ENCODE measurements at places on chromosomes 5 and 9.

- no peak for DNase-seq
Observed at GRCh38 chr5:59157068-59157467, 574.2 kb downstream of the RAB3C start.

DNA sequence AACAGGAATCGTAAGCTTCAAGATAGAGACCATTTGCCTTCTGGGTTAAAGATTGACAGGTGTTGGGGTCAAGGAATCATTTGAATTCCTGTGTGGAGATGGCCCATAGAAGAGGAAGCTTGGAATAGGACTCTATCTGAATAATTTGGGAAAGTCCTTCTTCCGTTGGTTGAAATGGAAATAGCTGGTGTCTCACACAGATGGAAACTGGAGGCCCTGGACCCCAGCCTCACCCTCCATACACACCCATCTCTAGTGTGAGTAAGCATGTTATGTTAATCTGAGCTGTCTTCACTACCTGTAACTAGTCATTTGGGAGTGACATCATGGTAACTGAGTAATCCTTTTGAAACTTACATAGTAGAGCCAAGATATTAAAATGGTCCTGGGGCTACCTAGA is 184.4 kb downstream of the CD180 start:
- no peak for DNase-seq

DNA sequence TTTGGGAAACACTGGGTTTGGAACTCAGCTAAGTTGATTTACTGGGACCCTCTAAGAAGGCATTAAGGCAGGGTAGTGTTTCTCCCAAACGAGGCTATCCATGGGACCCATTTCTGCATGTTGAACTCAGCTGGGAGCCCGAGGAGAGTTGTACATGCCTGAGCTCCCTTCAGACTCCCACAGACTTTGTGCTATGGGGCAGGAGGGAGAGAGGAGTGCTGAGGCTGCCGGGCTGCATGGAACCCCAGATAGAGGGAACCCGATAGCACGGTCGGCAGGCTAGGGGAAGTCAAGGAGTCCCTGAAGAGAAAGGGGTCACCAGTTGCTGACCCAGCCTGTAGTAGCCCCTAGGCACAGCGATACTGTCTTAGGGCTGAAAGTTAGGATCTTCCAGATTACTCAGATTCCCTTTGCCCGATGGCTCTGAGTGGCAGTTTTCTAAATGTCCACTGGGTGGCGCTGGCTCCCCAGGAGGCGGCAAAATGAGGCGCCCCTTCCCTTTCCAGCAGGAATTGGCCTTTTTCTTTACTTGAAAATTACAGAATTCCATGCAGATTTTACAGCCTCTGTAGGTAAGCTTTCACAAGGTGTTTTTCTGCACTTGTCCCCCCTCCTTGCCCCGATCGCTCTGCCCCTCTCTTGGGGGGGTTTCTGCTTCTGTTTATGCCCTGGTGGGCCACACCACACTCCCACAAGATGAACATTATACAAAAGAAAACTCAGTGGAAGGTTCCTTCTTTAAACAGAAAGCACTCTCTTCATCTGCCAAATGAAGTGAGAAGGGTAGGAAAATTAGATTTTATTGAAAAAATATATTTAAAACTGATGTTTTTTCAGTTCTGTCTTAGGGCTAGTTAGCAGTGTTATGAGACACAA is 17.8 kb downstream of the NANS start:
- peak; percentile 76 for DNase-seq

DNA sequence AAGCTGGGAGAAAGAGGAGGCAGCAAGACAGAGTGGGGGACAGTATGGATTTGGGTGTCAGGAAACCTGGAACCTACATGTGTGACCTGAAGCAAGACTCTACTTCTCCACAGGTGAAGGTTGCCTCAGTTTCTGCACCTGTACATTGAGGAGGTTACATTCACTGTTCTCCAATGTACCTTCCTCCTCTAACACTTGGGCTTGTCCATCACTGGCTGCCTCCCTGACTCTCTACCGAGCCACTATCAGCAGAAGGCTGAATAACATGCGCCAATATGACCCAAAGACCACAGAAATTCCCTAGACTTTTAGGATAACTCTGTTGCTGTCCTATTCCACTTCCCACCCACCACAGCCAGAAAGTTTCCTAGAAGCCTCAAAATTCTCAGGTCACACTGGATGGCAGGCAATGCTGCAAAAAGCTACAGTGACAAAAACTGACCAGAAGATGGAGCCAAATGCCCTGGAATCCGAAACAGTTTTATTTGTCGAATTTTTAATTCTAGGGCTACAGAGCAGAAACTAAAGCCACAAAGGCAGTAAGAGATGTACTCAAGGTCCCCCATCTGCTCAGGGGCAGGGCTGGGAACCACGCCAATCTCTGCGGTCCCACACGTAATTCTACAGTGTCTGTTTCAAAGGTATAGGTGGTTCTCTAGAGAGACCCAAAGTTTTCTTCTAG is 64.4 kb downstream of the FAM114A2 start:
- DNase-seq, result peak; percentile 45

DNA sequence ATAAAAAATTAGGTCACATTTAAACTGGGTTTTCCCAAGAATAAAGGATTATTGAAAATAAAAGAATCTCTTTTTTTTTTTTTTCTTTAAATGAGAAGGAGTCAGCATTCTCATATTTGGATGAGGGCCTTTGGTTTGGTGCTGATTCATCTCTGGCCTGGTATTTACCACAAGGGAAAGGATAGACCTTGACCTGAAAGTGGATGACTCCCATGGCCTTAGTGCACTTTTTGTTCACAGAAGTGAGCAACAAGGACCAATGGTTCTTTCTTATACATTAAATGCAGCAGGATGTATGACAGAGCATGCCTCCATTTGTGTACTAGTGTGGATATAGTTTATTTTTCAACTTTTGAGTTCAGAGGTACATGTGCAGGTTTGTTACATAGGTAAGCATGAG is 6.9 kb downstream of the YTHDC2 start:
- no peak for DNase-seq

GRCh38 chr5:76283670-76284069 is 119.4 kb upstream of the IQGAP2 start:
- DNase-seq, result peak; percentile 24

- DNase-seq, result no peak
Observed at GRCh38 chr5:155839251-155840037, 487.5 kb upstream of the SGCD start.

- no peak for DNase-seq
Observed at GRCh38 chr9:130364619-130365322, 80.0 kb upstream of the ASS1 start.

GRCh38 chr9:108883085-108883484 is 21.0 kb downstream of the ACTL7A start:
- no peak for DNase-seq

DNA sequence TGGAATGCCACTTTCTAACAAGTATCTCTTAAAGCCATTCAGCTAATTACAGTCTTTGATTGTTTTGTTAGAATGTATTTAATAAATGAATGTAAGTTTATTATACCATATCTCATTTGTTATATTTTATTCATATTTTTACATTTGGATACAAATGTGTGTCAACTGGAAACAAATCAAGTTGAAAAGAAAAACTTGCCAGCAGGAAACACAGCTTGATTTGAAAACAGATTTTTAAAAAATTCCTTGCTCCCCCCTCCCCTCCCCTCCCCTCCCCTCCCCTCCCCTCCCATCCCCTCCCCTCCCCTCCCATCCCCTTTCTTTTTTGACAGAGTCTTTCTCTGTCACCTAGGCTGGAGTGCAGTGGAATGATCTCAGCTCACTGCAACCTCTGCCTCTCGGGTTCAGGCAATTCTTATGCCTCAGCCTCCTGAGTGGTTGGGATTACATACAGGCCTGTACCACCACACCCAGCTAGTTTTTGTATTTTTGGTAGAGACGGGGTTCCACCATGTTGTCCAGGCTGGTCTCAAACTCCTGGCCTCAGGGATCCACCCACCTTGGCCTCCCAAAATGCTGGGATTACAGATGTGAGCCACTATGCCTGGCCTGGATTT is 227.6 kb downstream of the WDR70 start:
- DNase-seq, result no peak

GRCh38 chr5:20224046-20224445 is 236.0 kb upstream of the CDH18 start:
- no peak for DNase-seq

DNA sequence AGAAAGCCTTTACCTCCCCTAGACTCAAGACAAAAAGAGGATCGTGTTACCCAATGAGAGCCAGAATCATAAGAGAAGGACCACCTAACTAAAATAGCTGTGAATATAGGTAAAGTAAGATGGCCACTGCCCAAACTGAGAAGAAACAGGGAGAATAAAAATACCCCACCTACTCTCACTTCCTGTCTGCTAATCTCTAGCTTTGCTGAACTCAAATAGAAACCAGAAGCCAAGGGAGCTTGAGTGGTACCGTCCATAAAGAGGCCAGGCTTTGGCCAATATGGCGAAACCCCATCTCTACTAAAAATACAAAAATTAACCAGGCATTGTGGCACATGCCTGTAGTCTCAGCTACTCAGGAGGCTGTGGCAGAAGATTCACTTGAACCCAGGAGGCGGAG is 123.0 kb upstream of the FST start:
- DNase-seq, result no peak

GRCh38 chr5:147712019-147712418 is 70.5 kb downstream of the JAKMIP2 start:
- no peak for DNase-seq

DNA sequence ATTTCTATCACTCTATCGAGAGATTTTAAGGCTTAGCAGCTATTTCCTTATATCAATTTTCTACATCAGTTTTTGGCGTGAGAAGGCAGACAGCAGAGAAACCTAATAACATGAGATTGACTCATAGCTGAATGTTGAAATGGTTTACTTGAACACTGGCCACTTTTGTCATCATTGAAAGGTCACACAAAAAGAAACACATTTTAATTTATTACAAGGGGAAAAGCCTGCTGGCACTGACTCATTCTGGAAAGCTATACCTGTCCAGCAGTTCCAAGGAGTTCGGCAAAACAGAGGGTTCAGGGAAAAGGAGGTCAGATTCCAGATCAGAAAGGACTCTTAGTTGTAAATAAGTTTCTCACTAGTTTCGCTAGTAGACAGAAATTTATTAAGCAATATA is 566.4 kb downstream of the DNAH5 start:
- no peak for DNase-seq

DNA sequence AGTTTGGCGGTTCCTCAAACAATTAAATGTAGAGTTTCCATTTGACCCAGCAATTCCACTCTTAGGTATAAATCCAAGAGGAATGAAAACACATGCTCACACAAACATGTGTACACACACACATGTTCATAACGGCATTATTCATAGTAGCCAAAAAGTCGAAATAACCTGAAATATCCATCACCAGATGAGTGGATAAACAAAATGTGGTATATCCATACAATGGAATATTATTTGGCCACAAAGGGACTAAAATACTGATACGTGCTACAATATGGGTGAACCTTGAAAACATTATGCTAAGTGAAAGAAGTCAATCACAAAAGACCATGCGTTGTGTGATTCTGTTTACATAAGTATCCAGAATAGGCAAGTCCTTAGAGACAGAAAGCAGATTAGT is 8.7 kb downstream of the RGS3 start:
- DNase-seq, result no peak

GRCh38 chr9:5631026-5631425 is 2.1 kb downstream of the RIC1 start:
- no peak for DNase-seq

DNA sequence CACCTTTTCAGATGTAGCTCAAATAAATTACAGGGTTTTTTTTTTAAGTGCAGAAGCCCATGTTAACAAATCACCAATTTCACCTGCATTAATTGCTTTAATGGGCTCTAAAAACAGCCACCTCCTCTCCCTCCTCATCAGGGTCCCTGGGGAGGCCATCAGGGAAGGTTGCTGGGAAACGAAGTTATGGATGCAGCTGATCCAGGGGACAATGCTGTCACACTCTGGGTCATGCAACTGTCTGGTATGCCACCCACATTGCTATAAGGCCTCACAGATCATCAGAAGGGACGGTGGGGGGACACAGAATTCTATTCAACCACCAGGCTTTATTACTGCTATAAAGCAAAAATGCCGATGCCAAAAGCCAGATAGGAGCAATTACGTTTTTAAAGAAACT is 9.3 kb downstream of the WHRN start:
- no peak for DNase-seq

DNA sequence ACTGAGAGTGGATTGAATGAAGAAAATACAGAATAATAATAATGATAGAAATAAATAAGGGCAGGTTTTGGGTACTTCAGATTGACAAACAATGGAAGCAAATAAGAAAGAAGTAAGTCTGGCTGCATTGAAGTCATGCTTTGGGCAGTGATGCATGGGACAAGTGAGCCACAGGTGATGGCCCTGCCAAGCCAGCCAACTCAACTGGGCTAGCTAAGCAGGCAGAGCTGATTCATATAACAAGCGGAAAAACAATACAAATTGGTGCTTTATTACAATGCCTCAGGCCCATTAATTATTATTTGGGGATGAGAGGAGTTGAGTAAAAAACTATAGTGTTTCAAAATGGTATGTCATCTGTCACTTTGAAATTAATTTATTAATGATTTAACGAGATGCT is 502.0 kb downstream of the CDH12 start:
- no peak for DNase-seq

GRCh38 chr9:86578722-86579121 is 224.5 kb upstream of the TUT7 start:
- DNase-seq, result no peak

GRCh38 chr9:33131790-33132772 is 35.1 kb downstream of the B4GALT1 start:
- DNase-seq, result no peak

- DNase-seq, result no peak
Observed at GRCh38 chr5:45512521-45512920, 183.7 kb downstream of the HCN1 start.

DNA sequence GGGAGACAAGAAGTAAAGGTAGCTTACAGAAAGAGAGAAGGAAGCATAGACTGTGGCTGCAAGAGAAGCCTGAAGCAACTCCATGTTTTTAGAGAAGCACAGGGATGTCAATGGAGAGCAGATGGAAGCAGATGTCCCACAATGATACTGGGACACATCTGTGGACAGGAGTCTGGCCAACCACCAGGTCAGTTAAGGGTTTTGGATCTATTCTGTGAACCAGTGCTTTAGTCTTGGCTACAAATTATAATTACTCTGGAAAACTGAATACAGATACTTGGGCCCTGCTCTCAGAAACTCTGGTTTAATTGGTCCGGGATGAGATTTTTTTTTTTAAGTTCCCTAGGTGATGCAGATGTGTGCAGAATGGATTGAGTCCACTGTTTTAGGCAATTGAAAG is 592.8 kb downstream of the CSNK1G3 start:
- no peak for DNase-seq

DNA sequence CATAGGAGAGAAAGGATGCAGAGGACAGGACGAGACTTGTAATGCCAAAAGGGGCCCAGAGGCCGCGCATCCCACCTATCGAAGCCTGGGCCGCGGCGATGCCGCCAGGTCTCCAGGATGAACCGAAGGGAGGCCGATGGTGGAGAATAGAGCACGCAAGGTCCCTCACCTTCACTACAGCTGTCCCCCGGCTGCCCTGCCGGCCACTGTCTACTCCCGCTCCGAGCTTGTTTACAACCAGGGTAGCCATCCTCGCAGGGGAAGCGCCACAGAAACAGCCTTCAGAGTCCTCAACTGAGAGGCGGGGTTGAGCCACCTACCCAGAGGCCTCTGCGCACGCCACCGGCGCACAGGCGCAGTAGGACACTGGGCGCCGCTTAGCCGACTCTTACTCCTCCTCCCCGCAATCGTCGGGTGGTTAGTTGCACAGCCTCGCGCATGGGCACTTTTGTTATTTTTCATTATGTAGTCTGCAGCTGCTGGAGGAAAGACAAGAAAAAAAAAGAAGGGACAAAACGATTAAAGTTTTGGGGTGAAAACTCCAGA is at the start of gene TRIM23:
TRIM23 (minus strand) TSS at position 309 of the 546 bp plus-strand sequence; CDS start at position 250, 59 bp downstream.
- peak; percentile 93 for DNase-seq
